ENCODE measurements at places on chromosomes 3 and 15.

GRCh38 chr15:28888900-28889299 is 3.1 kb downstream of the APBA2 start:
- DNase-seq, result no peak

DNA sequence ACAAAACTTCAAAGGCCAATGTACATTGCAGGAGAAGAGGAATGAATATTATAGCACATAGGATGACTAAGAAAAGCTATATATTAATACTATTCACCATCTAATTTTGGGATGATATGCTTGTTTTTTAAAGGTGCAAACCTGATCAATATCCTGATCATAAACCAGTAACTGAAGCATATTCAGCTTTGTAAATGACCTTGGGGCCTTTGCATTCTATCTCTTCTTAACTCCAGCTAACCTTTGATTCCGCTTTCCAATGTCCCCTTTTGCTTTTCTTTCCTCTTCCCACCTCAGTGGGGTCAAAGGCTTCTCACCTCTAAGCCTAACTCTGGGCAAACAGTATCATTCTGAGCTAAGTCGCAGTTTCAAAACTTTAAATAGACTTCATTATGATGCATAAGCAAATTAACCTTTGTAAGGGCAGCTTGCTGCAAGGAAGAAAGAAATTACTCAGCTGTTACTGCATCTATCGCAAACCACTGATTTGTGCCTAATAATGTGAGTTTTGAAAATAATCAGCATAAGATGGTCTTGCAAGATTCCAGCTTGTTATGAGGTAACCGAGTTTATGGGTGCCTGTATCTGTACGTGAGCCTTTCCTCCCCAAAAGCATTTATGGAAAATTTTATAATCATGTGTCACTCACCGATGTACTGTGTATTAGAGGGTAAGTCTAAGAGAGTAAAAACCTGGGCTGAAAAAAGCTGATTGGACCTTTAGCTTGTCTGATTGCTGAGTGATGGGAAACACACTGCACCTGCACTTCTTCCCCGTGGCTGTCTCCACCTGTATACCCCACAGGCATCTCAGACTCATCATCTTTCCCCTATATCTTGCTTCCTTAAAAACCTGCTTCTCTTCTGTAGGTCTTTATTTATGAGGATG is 116.8 kb downstream of the TPRG1 start:
- DNase-seq, result no peak

GRCh38 chr15:71480556-71480955 is 329.8 kb upstream of the NR2E3 start:
- DNase-seq, result no peak

- DNase-seq, result no peak
Measured at GRCh38 chr15:37891766-37892368, 42.6 kb upstream of the TMCO5A start.

Data from stimulated activated CD8-positive, alpha-beta memory T cell treated with anti-CD3 and anti-CD28 coated beads, Interleukin-7, amount 100 ng/mL, for 48 hours (primary cell).